ENCODE measurements at places on chromosomes 12 and 14.

DNA sequence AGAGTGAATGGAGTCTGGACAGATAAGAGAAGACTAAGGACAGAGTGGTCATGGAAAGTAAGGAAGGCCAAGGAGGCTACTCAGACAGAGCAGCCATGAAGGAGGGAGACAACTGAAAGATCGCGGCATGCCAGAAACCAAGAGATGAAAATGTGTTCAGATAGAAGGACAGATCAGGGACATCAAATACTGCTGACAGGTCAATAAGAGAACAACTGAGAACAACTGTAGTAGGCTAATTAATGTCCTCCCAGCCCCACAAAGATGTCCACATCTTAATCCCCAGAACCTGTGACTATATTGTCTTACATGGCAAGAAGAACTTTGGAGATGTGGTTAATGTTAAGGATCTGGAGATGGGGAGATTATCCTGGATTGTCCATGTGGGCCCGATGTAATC, 15.0 kb upstream of the HELB start:
- no peak for DNase-seq

DNA sequence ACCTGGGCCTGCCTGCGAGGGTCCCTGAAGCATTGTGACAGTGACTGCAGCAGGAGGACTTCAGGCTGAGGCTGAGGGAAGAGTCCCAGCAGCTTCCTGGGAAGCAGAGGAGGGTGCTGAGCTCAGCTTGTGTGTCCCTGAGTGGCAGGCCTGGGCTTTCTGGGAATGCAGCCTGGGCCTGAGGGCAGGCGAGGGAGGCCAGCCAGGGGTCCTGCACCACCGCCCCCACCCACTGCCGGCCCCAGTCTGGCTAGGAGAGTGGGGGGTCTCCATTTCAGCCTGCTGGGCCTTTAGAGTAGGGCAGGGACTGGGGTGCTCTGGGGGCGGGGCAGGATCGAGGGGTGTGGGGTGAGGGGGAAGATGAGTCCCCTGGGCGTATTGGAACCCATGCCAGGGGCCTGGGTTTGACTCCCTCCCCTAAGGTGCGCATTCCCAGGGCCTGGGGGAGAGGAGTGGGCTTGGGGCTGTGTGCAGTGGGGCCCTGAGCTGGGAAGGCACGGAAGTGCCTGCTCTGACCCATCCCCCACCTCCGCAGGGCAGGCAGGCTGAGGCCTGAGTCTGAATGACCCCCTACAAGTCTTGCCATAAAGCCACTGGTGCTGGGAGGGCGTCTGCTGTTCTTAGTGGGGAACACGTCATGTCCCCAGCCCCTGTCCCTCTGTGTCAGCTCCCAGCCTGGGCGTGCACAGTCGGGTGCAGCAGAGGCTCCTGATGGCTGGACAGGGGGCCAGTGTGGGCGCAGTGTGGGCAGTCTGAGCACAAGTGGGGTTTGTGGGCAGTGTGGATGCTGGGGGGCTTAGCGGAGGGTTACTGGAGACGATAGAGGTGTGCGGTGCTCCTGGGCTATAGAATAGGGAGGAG, 46.4 kb downstream of the KRT80 start:
- no peak for DNase-seq

- DNase-seq: no peak
Observed at GRCh38 chr14:88232771-88233170, 90.3 kb downstream of the KCNK10 start.

DNA sequence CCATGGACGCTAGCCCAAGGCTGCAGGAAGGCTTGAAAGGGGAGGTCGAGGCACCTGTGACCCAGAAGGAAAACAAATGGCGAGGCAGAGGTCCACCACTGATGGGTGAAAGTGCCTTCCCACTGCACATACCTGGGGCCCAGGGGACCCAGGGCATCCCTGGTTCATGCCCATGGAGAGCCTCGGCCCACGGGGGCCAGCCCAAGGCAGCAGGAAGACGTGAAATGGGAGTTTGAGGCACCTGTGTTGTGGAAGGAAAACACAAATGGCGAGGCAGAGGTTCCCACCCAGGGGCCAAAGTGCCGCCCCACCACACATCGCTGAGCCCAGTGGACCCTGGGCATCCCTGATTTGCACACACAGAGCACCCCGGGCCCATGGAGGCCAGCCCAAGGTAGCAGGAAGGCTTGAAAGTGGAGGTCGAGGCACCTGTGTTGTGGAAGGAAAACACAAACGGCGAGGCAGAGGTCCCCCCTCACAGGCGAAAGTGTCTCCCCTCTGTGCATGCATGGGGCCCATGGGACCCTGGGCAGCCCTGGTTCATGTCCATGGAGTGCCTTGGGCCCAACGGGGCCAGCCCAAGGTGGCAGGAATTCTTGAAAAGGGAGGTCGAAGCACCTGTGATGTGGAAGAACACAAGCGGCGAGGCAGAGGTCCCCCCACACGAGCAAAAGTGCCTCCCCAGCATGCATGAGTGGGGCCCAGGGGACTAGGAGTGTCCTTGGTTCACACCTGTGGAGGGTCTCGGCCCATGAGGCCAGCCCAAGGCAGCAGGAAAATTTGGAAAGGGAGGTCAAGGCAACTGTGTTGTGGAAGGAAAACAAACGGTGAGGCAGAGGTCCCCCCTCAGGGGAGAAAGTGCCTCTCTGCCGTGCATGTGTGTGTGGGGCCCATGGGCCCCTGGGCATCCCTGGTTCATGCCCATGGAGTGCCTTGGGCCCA, 383.3 kb downstream of the ALG10 start:
- DNase-seq: no peak

DNA sequence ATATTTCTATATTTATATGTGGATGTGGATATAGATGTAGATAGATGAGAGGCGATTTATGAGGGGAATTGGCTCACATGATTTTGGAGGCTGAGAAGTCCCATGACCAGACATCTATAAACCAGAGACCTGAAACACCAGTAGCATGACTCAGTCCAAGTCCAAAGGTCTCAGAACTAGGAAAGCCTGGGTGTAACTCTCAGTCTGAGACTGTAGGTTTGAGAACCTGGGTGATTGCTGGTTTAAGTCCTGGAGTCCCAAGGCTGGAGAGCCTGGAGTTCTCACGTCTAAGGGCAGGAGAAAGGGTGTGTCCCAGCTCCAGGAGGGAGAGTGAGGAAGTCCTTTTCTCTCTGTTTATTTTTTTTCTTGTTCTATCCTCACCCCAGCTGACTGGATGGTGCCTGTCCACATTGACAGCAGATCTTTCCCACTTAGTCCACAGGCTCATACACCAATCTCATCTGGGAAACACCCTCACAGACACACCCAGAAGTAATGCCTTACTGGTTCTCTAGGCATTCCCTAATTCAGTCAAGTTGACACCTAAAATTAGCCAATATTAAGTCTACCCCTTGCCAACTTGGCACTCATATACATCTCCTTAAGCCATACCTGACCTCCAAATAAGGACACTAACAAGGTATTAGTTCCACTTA, 45.4 kb downstream of the EMP1 start:
- DNase-seq: no peak

All from CD4-positive, alpha-beta T cell treated with Interleukin-12 subunit alpha and Interleukin-12 subunit beta, for 1 hour (primary cell).